ENCODE measurements at places on chromosomes 11 and 22. TPM values are rescaled to one million over a fixed set of nuclear protein-coding genes. Genes with fewer than 3 reads are reported as not detected.

- no peak for DNase-seq
- H3K36me3 ChIP-seq: no peaks in the 10 kb centered on the region
- H3K27me3 ChIP-seq: peaks cover 13% of the 10 kb centered on the region
- no peaks in the 10 kb centered on the region for H3K4me1 ChIP-seq
- H3K4me3 ChIP-seq: no peak overlapping the region
Observed at GRCh38 chr11:13228572-13228971, 49.0 kb upstream of the BMAL1 start.

DNA sequence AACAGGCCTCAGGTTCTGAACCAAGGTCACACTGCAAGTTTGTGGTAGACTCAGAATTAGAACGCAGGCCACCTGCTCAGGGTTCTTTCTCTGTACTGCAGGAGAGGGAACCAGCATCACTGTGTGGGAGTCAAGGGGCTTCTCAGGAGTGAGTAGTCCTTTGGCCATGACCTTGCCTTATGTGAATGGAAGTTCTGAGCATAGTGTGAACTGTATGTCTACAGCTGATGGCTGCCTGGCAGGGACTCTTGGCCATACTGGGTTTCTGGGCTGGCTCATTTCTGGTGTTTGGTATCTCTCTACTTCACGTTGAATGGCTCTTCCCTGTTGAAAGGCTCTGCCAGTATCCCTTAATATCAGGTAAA is 40.1 kb upstream of the TUB start:
- no peaks in the 10 kb centered on the region for H3K36me3 ChIP-seq
- H3K27ac ChIP-seq: no peak overlapping the region
- no peak for DNase-seq
- peaks cover 83% of the 10 kb centered on the region for H3K27me3 ChIP-seq
- no peak overlapping the region for H3K4me3 ChIP-seq

- H3K4me1 ChIP-seq: peaks cover 8% of the 10 kb centered on the region
- H3K36me3 ChIP-seq: no peaks in the 10 kb centered on the region
- no peak overlapping the region for H3K27ac ChIP-seq
- H3K27me3 ChIP-seq: peaks cover 33% of the 10 kb centered on the region
- DNase-seq: peak; percentile 87
Observed at GRCh38 chr22:35023692-35024363, 42.1 kb upstream of the ISX start.

GRCh38 chr11:71325418-71326327 is 73.3 kb upstream of the SHANK2 start:
- H3K27me3 ChIP-seq: peaks cover 13% of the 10 kb centered on the region
- no peak overlapping the region for H3K4me3 ChIP-seq
- no peaks in the 10 kb centered on the region for H3K4me1 ChIP-seq
- H3K27ac ChIP-seq: no peak overlapping the region
- H3K36me3 ChIP-seq: no peaks in the 10 kb centered on the region

The OR8D4 gene
- total RNA-seq: not detected

GRCh38 chr11:61082931-61083531 is 19.3 kb upstream of the CD5 start:
- no peaks in the 10 kb centered on the region for H3K4me1 ChIP-seq
- DNase-seq: no peak
- H3K27me3 ChIP-seq: peaks cover 25% of the 10 kb centered on the region

DNA sequence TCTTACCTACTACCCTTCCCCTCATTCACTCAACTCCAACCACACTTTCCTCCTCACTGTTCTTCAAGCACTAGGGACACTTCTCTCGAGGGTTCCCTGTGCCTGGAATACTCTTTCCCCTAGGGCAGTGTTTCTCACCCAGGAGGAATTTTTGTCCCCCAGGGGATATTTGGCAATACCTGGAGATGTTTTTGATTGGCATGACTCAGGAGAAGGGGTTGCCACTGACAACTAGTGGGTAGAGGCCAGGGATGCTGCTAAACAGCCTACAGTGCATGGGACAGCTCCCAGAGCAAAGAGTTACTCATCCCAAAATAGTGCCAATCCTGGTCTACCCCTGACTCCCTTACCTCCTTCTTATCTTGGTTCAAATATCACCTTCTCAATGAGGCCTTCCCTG is 40.0 kb downstream of the BTG4 start:
- H3K4me3 ChIP-seq: no peak overlapping the region
- H3K27me3 ChIP-seq: no peaks in the 10 kb centered on the region
- no peak overlapping the region for H3K27ac ChIP-seq
- DNase-seq: no peak
- no peaks in the 10 kb centered on the region for H3K4me1 ChIP-seq

- H3K4me1 ChIP-seq: no peaks in the 10 kb centered on the region
- H3K4me3 ChIP-seq: no peak overlapping the region
- no peak overlapping the region for H3K27ac ChIP-seq
- H3K27me3 ChIP-seq: peaks cover 40% of the 10 kb centered on the region
Observed at GRCh38 chr11:68998390-68998911, 14.6 kb downstream of the MRGPRF start.

GRCh38 chr11:120932305-120932915 is 91.5 kb upstream of the TBCEL start:
- H3K27ac ChIP-seq: no peak overlapping the region
- peaks cover 34% of the 10 kb centered on the region for H3K27me3 ChIP-seq
- H3K36me3 ChIP-seq: no peaks in the 10 kb centered on the region
- H3K4me3 ChIP-seq: no peak overlapping the region
- no peaks in the 10 kb centered on the region for H3K4me1 ChIP-seq

The HMGXB4 gene
- 42.7 TPM for total RNA-seq

DNA sequence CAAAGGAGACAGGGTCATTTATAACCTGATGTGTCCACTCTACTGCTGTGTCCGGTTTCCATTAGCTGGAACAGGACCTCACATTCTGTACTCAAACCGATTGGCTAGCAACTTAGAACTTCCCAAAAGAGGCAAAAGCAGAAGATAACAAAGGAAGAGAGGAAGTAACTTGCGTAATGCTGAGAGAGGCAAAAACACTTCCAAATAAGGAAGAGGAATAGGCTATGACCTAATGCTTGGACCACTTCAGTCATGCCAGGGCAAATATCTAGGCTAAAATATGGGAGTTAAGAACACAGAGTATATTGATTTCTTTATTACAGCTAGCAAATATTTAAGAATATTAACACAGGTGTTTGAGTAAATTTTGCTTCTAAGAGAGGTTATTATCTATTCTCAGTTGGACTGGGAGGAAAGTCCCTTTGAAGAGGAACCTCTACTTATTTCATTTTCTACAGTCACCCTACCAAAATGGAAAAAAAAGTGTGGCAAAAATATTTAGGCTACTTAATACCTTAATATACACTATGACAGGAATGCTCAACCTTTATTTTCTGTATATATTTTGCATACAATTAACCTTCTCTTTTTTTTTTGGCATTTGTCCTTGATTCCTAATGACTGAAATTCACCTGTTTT is 499.8 kb upstream of the CHORDC1 start:
- no peak overlapping the region for H3K27ac ChIP-seq
- peaks cover 7% of the 10 kb centered on the region for H3K4me1 ChIP-seq
- no peaks in the 10 kb centered on the region for H3K27me3 ChIP-seq
- H3K4me3 ChIP-seq: no peak overlapping the region

DNA sequence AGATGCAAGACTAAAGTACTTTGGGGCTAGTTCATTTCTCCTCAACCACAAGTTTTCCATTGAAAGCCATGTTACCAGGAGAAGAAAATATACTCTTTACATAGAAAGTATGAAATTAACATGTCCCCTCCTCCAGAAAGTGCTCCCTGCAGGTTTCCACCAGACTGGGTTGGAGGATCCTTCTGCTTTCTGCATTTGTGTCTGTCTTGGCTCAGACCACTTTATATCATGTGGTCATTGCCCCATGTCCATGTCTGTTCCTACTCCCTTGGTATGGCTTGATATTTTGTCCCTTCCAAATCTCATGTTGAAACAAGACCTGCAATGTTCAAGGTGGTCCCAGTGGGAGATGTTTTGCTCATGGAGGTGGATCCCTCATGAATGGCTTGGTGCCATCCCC is 28.4 kb upstream of the ACER3 start:
- no peak overlapping the region for H3K27ac ChIP-seq
- no peaks in the 10 kb centered on the region for H3K27me3 ChIP-seq
- no peaks in the 10 kb centered on the region for H3K36me3 ChIP-seq
- no peak for DNase-seq

DNA sequence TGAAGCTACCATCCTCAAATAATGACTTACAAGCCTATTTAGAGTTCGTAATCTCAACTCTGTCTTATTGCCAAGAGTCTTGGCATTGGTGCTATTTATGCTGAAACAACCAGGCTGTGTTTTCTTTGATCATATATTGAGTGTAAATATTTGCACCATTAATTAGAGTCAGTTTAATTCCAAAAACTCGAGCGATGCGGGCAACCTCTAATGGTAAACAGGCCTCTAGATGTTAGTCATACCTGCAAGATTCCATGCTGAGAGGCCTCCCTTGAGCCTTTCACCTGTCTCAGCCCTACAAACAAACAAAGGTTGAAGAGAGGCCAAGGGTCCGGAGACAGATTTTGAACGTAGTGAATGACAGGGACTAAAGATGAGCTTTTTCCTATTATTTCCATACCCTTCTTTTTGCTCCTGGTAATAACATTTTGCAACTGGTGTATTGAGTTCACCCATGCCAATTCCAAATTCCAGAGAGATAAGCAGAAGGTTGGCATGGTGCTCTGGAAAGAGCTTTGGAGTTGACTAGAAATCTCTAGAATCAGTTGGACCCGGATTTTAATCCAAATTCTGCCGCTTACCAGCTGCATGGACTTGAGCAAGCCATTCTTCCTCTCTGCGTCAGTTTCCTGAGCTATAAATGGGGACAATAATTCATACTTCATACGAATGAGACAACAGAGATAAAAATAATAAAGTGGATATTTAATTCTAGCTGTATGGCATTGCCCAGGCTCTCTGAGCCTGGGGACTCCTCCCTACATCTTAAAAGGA is 99.1 kb upstream of the ANO1 start:
- H3K36me3 ChIP-seq: no peaks in the 10 kb centered on the region
- peaks cover 8% of the 10 kb centered on the region for H3K27me3 ChIP-seq
- no peak overlapping the region for H3K4me3 ChIP-seq
- H3K4me1 ChIP-seq: no peaks in the 10 kb centered on the region
- H3K27ac ChIP-seq: no peak overlapping the region

GRCh38 chr22:49588739-49589138 is 238.9 kb downstream of the BRD1 start:
- no peak for DNase-seq
- H3K4me1 ChIP-seq: no peaks in the 10 kb centered on the region
- H3K4me3 ChIP-seq: no peak overlapping the region
- H3K27ac ChIP-seq: no peak overlapping the region
- peaks cover 52% of the 10 kb centered on the region for H3K27me3 ChIP-seq

The SLC5A4 gene
- not detected for total RNA-seq

DNA sequence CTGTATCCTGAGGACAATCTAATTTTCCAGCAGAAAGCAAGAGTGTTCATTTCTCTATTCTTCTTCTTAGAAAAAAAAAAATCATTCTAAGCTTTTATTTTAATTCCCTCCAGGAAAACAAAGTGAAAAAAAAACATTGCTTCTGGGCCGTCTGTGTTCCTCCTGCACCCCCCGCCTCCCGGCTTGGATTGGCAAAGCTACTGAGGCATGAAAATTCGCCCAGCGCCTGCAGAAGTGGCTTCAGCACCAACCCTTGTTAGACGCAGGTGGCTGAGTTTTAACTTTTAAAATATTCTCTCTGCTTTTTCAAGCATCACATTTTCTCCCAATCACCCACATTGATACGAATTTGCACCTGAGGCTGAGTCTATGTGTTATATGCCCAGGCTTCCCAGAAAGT is 401.6 kb downstream of the BRD1 start:
- peaks cover 54% of the 10 kb centered on the region for H3K27me3 ChIP-seq
- DNase-seq: no peak
- H3K27ac ChIP-seq: no peak overlapping the region
- H3K4me1 ChIP-seq: peaks cover 8% of the 10 kb centered on the region
- H3K4me3 ChIP-seq: no peak overlapping the region

DNA sequence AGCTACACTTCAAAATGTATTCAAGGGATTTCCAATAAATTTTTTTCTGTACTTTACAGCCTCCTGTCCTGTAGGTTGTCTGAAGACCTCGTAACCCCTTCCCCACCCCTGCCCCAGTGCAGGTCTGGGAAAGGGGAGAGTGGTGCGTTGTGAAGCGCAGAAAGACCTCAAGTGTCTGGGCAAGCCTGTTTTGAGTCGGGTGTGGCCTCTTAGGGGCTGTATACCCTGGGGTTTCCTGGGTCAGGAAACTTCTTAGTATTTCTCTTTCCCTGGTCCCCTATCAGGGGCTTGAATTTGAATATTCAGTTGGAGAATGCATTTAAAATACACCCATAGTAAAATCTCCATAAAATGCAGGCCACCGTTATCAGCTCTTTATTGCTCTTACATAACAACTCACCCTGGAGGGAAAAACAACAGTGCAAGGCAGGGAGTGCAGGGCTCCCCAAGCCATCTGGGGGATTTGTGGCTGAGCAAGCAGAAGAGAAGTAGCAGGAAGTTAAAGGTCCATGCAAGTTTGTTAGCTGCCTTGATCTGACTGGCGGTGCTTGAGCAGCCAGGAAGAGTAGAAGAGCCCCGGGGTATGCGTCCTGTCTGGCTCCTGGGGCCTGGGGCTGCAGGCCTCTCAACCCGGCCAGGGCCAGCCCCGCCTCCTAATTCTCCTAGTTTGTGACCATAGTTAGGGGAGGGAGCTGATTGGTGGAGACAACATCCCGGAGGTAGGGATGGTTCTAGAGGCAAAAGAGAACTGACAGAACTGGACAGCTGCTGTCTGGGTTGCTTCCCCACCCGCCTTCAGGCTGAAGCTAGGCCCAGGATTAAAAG is 25.7 kb downstream of the ARHGAP1 start:
- no peak overlapping the region for H3K4me3 ChIP-seq
- no peak overlapping the region for H3K27ac ChIP-seq
- no peak for DNase-seq
- H3K27me3 ChIP-seq: no peaks in the 10 kb centered on the region
- H3K36me3 ChIP-seq: peaks cover 42% of the 10 kb centered on the region

DNA sequence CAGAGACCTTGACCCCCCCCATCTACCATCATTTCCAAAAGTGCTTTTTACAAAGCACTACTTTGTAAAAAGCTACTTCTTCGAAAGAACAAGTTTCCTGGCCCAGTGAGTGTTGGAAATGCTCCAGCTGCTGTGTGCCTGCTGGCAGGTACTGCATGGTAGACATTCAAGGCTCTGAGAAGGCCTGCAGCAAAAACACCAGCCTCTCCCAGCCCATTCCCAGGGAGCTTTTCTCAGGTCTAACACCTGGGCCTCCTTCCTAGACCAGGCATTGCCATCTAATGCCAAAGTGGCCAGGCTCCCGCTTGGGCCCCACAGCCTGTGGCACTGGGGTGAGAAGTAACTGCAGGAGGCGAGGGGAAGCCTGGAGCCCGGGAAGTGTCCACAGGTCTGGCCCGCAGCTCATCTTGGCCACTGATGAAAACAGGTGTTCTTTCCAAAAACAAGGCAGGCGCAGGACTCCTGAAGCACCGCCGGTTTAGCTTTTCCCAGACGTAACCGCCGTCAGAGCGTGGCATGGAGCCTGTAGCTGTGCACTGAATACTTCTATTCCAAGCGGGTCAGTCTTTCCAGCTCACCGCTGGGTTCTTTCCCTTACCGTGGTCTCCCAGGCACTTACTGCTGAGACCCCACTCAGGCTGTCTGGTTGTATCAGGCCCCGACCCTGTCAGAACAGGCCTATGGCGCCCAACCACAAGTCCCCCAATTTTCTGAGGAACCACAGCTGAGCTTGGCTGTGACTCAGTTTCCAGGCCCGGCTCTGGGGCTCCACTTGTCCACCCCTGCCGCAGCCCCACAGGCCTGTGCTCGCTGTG is 1.2 kb upstream of the TCIRG1 start:
- H3K27me3 ChIP-seq: no peaks in the 10 kb centered on the region
- H3K36me3 ChIP-seq: peaks cover 36% of the 10 kb centered on the region
- peak overlapping the region; percentile 56 for H3K27ac ChIP-seq
- no peak for DNase-seq

All from Calu3 (cell line).